ENCODE measurements at places on chromosomes 4 and X.
A peak's percentile ranks its signal among the peaks of the same experiment; 100 is the strongest.

DNA sequence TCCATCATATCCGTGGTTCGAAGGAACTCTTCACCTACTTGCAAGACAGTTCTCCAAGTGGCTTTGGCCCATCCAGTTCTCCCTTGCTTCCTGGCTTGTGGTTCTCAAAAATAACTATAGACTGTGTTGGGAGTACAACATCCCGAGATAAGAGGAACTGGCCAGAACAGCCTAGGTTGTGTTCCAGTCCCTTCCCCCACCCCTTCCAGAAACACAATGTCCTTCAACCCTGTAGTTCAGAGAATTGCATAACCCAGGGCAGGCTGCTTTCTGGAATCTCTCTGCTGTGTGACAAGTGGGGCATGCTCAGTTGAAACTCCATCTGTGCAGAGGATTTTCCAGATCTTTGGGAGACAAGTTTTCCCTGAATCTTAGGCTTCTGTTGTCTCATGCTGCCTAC is 206.5 kb downstream of the PCDH10 start:
- DNase-seq, result no peak

GRCh38 chr4:154982187-154983047 is 201.3 kb downstream of the RBM46 start:
- DNase-seq, result peak; percentile 40

- DNase-seq, result no peak
These were observed 78.7 kb downstream of the GALNT7 start for GRCh38 chr4:173247321-173247720.

DNA sequence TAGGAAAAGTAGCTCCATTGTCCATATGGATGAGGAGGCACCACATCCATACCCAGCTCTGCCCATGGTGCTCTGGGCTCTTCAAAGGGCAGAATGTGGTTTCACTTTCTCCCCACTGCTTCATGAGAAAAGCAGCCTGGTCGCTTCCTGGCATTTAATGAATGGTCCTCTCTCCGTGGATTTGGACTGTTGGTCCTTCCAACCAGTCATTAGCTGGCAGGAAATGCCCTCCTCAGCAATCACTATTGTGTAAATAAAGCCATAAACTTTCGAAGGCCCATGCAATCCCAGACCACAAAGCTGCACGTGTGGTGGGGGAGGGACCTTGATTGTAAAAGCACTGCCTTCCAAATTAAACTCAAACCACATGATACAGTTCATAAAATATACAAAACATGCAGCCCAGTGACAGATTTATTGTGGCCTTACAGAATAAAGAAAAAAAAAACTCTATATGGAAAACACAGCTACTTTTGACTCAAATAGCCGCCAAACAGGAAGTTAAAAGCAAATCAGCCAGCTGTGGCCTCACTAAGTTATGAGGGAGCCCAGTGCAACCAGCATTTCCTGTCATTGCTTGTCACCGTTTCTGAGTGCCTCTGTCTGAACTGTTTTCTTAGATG is 8.1 kb downstream of the MBNL3 start:
- peak; percentile 34 for DNase-seq

- no peak for DNase-seq
These were observed 81.6 kb downstream of the GATB start for GRCh38 chr4:151679231-151679630.

DNA sequence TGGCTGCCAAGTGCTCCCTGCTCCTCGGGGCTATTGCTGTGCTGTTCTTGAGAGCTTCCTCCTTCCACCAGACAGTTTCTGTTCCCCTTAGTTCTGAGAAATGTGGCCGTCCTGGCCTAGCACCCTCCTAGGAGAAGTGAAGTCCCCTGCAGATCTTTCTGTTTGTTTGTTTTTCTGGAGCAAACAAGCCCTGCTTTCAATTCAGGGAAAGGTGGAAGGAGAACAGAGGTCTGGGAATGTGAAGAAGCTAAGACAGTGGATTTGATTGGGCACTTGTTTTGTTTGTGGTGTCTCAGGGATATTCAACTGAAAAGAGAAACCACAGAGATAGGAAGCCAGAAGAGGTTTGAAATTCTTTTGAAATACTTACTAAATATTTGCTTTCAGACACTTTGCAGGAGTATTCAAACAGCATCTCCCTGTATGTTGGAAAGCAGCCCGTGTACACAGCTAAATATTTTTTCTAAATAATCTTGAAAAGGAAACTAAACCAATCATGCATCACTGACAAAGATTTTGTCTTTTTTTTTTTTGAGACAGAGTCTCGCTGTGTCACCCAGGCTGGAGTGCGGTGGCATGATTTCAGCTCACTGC is 36.5 kb upstream of the PPM1K start:
- DNase-seq, result peak; percentile 13

DNA sequence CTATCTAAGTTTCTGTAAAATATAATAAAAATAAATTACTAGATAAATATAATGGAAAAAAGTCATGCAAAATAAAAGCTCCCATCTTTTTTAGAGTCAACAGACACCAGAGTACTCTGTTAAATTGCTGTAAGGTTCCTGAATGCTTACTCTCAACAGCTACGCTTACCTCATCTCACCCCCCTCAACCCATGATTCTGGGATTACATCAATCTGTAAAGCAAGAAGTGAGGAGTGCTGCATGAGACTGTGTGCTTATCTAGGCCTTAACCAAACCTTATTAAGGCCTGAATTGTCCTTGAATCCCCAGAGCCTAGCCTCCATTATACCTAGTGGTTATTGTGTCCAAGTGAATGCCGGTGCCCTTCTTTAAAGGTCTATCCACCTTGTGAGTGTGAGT is 735.8 kb downstream of the RPA4 start:
- DNase-seq, result no peak

- DNase-seq, result no peak
These were observed 7.1 kb upstream of the BST1 start for GRCh38 chr4:15695729-15696128.

DNA sequence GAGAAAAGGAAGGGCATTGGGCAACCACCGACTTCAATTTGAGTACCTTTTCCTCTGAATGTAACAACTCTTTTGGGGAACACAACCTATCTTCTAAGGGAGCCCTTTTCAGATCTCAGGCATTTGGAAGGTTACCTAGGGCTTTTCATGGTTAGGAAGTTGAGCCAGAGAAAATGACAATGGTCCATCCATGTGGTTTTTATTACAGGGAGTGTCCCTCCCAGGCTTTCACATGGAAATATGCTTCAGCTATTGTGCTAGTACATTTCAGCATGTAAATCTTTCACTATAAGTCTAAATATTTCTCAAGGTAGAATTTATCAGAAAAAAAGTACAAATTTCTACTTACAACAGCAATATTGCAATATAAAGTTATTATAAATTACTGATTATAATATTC is 259.8 kb downstream of the IQCM start:
- no peak for DNase-seq

DNA sequence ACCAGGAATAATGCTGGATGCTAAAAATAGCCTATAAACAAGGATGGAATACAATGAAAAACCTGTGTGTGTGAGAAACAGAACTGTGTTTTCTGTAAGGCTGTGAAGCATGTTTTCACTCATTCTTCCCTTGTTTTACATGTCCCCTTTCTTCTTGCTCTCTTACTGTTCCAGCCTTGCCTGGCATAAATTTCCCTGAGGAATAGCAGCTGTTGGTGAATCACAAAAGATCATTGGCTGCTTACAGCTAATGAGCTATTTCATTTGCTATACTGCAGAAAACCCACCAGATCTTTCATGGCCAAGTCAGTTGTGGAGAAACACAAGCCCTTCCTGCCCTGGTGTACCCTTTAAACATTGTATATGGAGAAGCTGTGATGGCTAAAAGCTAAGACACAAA is 91.1 kb downstream of the LDB2 start:
- no peak for DNase-seq

- DNase-seq, result no peak
These were observed 190.2 kb downstream of the SMIM20 start for GRCh38 chr4:26104056-26104685.

GRCh38 chrX:144715337-144715736 is 532.0 kb upstream of the SPANXN1 start:
- DNase-seq, result no peak

DNA sequence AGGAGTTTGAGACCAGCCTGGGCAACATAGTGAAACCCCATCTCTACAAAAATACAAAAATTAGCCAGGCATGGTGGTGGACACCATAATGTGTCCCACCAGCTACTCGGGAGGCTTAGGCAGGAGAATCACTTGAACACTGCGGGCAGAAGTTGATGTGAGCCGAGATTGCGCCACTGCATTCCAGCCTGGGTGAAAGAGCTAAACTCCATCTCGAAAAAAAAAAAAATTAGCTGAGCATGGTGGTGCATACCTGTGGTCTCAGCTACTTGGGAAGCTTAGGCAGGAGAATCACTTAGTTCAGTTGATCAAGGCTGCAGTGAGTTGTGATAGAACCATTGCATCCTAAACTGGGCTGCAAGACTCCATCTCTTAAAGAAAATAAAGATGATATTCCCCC is 91.2 kb downstream of the PLS3 start:
- no peak for DNase-seq

DNA sequence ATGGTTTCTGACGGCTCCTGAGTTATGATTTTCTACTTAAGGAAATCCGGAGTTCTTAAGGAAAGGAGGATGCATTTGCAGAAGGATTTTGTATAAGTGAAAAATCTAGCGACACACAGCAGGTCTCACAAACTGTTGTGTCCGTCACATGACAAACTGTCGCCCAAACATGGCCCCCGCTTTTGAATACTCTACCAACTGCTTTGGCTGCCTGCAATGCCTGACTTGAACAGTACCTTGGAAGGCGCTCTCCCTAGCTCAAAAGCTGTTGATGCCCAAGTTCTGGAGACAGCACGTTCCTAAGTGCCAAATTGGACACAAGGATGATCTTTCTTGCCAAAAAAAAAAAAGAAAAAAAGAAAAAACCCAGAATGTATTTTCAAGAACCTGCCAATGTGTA is 103.2 kb downstream of the ENPP6 start:
- DNase-seq, result no peak

DNA sequence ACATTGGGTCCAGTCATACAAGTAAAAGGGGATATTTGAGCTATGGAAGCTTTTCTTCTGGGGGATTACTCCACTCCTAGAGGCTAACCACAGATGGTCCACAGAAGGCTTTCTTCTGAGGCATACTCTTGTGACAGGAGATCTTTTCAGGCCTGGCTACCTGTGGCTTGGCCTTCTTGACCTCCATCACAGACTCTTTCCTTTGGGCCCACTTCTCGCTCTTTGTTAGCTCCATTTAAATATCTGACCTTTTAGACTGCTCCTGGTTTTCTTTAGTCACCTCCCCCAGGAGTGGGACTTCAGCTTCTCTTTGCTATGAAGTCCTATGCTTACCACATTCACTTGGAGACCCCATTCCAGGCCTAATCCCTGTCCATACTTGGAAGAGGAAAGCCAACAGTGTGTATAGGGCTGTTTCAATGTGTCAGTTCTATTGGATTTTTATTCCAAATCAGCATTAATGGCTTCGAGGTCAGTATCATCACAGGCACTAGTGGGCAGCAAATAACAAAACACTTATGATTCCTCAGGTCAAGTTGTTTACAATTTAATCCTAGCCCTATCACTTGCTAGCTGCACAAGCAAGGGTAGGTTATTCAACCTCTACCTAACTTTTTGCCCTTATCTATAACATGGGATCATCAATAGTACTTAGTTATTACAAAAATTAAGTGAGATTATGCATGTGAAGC is 26.3 kb downstream of the GPC3 start:
- no peak for DNase-seq

DNA sequence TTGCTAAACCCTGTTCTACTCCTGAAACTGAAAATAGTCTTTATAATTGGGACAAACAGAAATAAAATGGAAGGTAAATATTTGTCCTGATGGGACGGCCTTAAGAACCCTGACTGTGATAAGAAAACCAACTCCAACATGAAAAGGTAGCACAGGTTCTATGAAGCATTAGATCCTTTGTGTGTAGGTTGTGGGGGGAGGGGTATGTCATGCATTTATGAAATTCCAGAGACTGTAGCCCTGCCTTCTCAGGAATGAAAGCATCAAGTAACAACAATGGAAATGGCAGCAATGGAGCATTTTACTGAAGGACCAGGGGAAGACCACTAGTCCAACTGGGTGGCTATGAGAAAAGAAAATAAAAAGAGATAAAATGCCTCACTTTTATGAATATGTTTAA is 23.9 kb downstream of the CXXC4 start:
- no peak for DNase-seq

- no peak for DNase-seq
These were observed 29.4 kb upstream of the KIAA0232 start for GRCh38 chr4:6753103-6753560.

- DNase-seq, result no peak
These were observed 121.2 kb downstream of the GASK1B start for GRCh38 chr4:158051401-158052235.
